ENCODE measurements at places on chromosomes 4 and X.

- DNase-seq: no peak
Observed at GRCh38 chr4:72275381-72275780, 243.6 kb downstream of the NPFFR2 start.

DNA sequence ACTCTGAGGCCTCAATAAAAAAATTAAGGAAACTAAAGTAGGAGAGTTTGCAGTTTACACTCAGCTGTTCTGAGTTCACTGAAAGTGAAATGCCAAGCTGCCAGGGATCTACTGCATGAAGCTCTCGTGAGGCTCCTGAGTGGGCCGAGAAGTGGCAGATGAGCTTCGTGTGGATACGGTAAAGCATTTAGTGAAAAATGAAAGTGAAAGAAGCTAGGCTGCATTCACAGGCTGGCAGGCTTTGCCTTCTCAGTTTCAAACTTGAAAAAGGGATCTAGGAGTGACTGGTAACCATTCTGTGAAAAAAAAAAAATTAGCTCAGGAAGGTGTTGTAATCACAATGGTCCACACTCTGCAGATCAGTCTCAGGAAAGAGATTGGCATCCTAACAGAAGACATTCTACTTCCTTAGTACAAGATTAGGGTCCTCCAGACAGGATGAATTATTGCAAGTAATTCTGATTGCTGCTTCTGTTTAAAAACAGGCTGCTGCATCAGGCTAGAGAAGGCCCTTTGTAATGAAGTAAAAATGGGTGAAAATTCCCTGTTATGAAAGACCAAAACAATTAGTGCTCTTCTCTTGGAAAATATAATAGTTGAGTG lies 679.9 kb downstream of the RPA4 start:
- DNase-seq: no peak

DNA sequence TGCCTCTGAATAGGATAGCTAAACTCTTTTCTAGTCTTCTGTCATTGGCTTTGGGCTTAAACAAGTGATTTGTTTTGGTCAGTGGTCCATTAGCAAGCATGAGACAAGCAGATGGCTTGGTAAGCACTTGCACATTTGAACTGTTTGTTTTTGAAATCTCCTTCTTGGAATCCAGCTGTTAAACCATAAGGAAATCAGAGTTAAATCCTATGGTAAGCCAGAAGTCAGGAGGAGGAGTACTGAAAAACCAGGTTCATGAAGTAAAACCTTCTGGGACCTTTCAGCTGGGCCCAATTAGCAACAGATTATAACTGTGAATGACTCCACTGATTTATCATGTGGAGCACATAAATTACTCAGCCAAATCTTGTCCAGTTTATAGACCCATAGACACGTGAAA lies 1042.5 kb upstream of the PABPC4L start:
- DNase-seq: no peak

GRCh38 chr4:24040811-24041210 lies 151.0 kb upstream of the PPARGC1A start:
- no peak for DNase-seq

- DNase-seq: peak; percentile 40
Observed at GRCh38 chr4:15479913-15480185, 10.2 kb downstream of the CC2D2A start.

DNA sequence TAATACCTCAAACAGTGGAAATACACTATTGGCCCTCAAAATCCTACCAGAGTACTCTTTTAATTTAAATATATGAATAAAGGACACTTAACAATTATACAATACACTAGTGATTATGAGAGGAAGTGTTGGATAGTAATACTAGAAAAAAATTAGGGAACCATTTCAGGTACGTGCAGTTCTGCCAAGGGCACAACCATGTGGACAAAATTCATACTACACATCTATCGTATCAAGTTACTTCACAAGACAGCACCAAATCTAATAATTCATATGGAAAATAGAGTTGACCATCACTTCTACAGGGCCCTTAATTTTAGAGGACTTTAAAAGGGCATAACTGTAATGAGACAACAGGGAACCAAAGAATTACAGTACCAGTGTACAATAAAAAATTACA lies 69.2 kb upstream of the ZCCHC13 start:
- peak; percentile 39 for DNase-seq

All from RKO (cell line).